ENCODE measurements at places on chromosomes 11 and 22.
A peak's percentile ranks its signal among the peaks of the same experiment; 100 is the strongest.

DNA sequence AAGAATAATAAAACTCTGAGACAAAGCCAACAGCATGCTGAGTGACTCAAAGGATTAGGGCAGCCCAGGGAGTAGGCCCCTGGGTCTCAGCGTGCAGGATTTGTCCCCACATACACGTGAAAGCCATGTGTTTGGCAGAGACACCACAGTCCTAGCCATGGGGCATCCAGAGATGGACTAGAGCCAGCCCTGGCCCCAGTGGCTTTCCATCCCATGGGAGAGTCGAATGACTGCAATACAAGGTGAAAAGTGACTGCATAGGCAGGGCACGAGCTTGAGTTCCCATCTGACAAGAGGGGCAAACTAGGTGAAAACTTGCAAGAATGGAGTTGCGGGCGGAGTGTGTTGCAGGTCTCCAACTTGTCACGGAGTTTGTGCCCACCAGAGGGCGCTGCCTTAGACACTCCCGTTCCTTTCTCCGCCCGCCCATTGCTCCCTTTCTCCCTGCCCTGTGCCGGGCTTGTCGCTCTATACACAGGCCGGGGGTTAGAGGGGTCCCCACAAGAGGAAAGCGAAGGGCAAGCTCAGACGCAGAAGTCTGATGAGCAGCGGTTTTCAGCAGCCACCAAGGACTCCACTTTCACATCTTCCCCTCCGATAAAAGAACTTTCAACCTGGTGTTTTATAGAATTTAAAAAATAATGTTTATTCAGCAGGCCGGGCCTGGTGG is 24.2 kb downstream of the TSKU start:
- peak; percentile 25 for DNase-seq

- DNase-seq, result no peak
Measured at GRCh38 chr22:22936180-22936914, 48.7 kb downstream of the IGLL5 start.

GRCh38 chr11:48683226-48683720 is 194.7 kb downstream of the OR4A47 start:
- no peak for DNase-seq

DNA sequence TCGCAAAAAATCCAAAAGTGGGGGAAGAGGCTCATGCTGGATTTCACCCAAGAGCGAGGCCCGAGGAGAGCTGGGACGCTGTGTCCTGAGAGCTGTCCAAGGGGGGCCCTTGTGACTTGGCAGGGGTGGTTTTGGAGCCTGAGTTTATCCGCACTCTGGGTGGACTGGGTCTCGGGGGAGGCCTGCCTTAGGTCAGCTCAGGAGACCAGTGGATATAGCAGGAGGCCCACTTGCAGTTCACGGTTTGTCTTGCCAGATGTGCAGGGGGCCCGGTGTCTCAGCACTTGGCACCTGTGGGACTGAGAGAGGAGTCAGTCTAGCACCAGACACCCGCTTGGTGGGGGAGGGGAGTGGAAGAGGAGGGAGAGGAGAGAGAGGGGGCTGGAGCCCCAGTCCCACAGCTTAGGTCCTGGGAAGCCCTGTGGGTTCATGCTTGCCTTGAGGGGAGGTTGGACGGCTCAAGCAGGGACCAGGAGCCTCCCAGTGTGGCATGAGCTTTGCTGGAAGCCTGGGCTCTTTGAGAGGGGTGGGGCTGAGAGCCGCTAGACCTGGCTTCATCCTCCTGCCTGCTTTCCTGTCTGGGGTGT is 33.4 kb downstream of the PARVB start:
- DNase-seq, result no peak

DNA sequence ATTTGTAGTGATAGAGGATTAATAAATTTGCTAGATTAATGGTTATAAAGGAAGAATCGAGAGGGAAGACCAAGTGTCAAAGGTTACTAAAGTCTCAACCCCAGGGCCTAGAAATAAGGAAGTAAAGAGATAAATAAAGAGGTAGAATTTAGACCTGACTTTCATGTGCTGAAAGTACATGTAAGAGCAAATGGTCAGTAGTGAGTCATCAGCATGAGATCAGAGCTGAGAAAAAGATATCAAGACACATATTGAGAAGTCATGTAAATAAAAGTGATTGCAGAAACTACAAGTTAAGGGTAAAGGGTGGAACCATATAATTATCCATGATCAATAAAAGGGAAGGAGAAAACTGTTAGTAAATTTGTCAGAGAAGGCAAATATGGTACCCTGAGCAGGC is 1.4 kb upstream of the OR8B8 start:
- no peak for DNase-seq

GRCh38 chr11:73950869-73951710 is at the start of gene DNAJB13:
Gene DNAJB13, plus strand, starts transcription at chr11:73951026. Its CDS starts 44 bp downstream, at chr11:73951070.
- no peak for DNase-seq

DNA sequence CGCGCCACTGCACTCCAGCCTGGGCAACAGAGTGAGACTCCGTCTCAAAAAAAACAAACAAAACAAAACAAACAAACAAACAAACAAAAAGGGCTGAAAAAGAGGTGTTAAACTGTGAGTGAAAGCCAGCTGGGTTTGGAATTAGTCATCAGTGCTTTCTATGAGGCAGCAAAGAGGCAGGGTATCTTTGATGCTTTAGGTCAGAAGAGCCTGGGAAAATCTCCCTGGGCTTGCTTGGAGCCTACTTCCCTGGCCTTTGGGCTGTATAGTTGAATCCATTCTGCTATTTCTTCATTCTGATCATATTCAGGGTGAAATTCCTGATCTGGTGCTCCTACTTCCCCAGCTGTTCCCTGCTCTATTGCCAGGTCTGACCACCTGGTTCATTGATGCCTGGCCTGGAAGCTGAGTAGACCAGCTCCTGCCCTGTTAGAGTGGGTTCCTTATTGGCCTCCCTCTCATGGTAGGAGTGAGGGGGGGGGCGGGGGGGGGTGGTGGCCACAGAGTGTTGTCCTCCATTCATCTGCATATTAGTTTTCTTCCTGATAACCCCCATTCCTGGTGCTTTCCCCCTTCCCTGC is 65.6 kb downstream of the INSC start:
- no peak for DNase-seq

DNA sequence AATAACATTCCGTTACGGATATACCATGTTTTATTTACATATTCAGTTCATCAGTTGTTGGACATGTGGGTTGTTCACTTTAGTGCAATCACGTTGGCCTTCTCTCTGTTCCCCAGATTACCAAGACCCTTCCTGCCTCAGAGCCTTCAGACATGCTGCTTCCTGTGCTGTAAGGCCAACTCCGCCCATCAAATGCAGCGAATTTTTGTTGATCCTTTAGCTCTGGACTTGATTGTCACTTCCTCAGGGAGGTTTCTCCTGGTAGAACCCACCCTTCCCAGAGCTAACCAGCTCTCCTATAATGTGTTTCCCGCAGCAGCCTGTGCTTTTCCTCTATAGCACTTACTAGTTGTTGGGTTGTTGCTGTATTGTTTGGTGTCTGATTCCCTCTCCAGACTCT is 39.4 kb downstream of the SWAP70 start:
- DNase-seq, result no peak

DNA sequence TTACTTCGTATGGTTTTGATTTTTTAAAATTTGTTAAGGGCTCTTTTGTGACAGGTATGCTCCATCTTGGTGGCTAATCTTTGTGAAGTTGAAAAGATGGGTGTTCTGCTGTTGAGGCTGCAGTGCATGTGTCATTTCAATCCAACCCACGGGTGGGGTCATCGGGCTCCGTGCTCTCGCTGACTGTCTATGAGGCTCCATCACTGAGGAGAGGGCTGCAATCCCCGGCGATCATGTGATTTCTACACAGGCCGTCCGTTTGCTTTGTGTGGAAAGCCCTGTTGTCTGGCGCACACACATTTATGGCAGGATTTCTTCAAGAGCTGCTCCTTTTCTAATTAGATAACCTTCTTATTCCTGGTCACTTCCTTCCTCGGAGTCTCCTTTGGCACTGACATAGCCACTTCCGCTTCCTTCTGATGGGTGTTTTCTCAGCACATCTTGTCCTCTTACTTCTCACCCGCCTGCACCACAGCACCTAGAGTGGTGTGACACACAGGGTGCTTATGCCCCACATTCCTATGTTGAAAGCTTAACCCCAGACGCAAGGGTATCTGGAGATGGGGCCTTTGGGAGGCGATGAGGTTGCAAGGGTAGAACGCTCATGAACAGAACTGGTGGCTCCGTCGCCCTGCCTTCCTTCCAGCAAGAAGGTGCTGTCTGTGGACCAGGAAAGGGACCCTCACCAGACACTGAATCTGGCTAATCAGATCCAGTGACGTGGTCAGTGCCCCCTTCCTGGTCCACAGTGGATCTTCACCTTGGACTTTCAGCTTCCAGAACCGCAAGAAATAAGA is 9.4 kb downstream of the MOB2 start:
- no peak for DNase-seq

- no peak for DNase-seq
Measured at GRCh38 chr22:45055936-45056335, 46.1 kb upstream of the PHF21B start.

- no peak for DNase-seq
Measured at GRCh38 chr11:120153221-120153620, 15.3 kb upstream of the TRIM29 start.
